ENCODE measurements at places on chromosomes 1 and 21.

DNA sequence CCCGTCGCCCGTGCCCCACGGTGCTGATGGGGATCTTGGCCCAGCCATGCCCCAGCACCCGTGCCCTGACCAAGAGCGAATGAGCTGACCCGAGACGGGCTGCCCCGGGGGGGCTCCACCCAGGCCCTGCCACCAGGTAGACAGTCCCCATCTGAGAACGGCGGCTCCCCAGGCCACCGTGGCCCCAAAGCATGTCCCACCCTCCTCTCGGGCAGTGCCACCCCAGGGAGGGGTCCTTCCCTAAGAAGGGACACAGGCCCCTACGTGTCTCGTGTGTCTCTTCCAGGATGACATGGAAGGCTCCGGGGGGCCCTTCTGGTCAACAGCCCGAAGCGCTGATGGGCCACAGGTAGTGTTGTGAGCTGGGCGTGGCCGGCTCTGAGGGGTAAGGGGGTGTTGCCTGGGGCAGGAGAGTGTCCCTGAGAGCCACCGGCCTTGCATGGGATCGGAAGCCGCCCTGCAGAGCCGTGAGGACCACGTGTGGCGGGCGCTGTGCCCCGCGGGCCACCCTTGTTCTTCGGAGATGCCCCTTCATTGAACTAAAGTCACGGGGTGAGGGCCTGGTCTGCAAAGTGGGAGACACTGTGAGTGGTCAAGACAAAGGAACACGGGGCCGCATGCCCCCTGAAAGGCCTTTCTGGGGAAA, 55.0 kb downstream of the SLC19A1 start:
- DNase-seq: no peak

DNA sequence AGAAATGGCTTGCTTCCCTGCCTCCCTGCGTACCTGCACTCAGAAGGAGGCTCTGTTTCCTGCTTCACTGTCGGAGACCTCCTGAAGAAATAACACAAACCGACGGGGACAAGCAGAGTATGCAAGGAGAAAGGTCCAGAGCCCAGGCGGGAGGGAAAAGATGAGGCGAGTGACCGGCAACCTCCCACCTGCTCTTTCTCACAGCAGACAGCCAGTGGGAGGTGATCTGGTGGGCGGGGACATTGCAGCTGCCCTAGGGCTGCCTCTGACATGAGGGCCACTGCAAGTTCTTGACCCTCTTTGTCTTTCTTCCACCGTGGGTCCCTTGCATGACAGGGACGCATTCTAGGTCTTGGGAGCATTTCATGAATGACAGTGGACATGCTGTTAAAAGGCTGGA, 368.2 kb downstream of the CAMTA1 start:
- no peak for DNase-seq

DNA sequence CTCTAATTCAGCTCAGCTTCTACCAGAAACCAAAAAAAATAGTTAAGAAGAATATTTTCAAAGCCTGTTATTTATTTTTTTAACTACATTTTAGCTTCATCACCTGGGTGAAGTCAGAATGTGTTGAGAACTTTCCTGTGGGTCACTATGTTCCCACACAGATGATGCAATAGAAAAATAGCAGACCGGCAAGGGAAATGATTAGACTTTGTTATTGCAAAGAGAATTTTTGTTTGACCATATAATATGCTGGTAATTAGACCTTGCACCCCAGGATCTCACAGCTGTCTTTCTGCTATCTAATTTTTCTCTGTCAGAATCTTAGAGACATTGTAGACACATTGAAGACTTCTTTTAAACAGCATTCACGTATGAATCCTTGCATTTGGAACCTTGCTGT, 299.3 kb downstream of the TBX15 start:
- DNase-seq: peak; percentile 26

DNA sequence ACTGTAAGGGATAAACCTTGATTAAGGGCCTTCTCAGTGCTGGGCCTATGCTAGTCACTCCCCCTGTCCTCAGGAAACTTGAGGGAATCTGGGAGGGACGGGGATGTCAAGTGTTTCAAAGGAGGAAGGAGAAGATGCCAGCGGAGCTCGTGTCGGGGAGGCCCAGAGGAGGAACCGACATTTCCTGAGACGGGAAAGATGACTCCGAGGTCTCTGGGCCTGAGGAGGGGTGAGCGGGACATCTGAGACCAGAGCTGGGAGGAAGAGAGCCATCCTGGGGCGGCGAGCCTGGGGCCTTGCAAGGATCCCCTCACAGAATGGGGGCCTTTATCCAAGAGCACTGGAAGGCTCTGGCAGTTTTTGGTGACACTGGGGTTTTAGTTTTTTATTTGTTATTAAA, 10.4 kb downstream of the SLC66A1 start:
- DNase-seq: no peak

DNA sequence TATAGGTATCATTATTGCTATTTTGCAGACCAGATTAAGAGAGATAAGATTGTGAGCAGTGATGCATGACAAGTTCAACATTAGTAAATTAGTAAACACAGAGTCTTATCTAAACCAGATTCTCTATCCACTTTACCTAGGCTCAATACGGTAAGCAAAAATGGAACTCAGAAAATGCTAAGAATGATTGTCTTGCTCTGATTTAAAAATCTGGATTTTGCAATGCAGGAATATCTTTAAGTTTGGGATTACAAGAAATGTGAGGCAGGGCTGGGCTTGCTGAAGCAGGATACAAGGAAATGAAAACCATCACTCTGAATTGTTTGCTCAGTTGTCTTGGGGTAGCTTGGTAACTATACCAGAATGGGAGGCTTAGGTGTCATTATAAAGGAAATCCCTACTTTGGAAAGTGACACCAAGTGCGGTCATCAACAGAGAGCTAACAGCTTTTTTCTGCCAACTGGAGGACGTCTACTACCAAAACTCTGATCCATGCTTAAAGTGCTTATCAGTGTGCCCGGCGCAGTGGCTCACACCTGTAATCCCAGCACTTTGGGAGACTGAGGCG, 332.7 kb upstream of the RUNX1 start:
- DNase-seq: no peak

GRCh38 chr1:208837242-208837641, 593.1 kb upstream of the PLXNA2 start:
- no peak for DNase-seq

DNA sequence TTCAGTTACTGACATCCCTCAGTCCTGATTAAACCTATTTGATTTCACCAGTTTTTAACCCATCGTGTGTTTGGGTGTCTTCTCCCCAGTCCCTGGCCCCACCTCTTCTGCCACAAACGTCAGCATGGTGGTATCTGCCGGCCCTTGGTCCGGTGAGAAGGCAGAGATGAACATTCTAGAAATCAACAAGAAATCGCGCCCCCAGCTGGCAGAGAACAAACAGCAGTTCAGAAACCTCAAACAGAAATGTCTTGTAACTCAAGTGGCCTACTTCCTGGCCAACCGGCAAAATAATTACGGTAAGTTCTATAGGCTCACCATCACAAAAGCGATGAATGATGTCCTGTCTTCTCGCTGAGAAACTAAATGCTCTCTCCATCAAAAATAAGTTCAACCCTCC, 28.7 kb downstream of the NBPF3 start:
- DNase-seq: no peak

GRCh38 chr21:29725025-29725736, 214.6 kb downstream of the GRIK1 start:
- no peak for DNase-seq

GRCh38 chr1:18452550-18452949, 28.2 kb upstream of the KLHDC7A start:
- no peak for DNase-seq

GRCh38 chr1:32199717-32200072, 700 bp upstream of the CCDC28B start:
- no peak for DNase-seq

- peak; percentile 23 for DNase-seq
Observed at GRCh38 chr1:65512967-65513780, 92.7 kb downstream of the LEPR start.

- no peak for DNase-seq
Observed at GRCh38 chr21:43353282-43354025, 73.5 kb downstream of the SIK1 start.

GRCh38 chr21:39181205-39181818, 1.9 kb downstream of the PSMG1 start:
- no peak for DNase-seq

- no peak for DNase-seq
Observed at GRCh38 chr1:195434566-195435203, 1173.6 kb downstream of the KCNT2 start.

GRCh38 chr1:101967871-101968270, 28.9 kb downstream of the OLFM3 start:
- no peak for DNase-seq
